ENCODE measurements at places on chromosomes 11 and 22. TPM values are rescaled to one million over a fixed set of nuclear protein-coding genes. Genes with fewer than 3 reads are reported as not detected.

The ISX gene
- total RNA-seq, result 187 TPM

GRCh38 chr11:85076535-85077330 is 550.4 kb downstream of the DLG2 start:
- no peak for DNase-seq
- H3K27me3 ChIP-seq, result no peaks in the 10 kb centered on the region
- no peak overlapping the region for H3K4me3 ChIP-seq
- H3K36me3 ChIP-seq, result no peaks in the 10 kb centered on the region

GRCh38 chr11:13280092-13280722 is 2.6 kb downstream of the BMAL1 start:
- DNase-seq, result no peak
- no peak overlapping the region for H3K27ac ChIP-seq
- H3K36me3 ChIP-seq, result no peaks in the 10 kb centered on the region
- no peaks in the 10 kb centered on the region for H3K27me3 ChIP-seq
- no peak overlapping the region for H3K4me3 ChIP-seq

DNA sequence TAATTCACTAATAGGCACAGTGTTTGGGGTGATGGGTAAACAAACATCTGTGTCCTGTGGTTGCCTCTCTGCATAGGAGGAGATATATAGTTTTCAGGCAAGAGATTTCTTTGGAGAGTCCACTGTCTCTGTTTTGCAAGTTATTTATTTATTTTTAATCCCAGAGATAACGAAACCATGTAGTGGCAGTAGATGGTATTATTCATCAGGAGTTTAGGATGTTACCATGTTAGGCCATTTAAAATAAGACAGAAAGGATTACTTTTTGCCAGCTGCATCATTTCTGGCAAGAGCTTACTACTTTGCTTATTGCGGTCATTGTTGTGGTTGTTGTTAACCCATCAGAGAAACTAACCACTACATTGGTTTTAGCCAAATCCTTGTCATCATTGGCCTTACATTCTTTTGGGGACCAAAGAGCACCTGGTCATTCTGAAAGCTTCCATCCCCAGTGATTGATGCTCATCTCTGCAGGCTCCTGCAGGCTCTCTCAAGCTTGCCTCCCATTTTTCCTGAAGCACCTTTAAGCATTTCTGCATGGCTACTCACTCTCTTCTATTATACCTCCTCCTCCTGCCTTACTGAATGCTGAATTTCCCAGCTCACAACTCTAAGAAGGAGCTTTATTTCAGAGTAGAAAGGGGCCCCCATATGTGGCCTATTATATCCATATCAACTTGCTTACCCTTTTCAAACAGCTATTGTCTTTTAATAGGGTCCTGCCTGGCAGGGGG is 84.4 kb downstream of the CSTPP1 start:
- no peak overlapping the region for H3K4me3 ChIP-seq
- H3K36me3 ChIP-seq, result no peaks in the 10 kb centered on the region
- H3K27ac ChIP-seq, result no peak overlapping the region
- no peak for DNase-seq
- no peaks in the 10 kb centered on the region for H3K4me1 ChIP-seq

GRCh38 chr22:32430352-32430751 is 18.3 kb upstream of the RTCB start:
- no peak for DNase-seq
- no peak overlapping the region for H3K27ac ChIP-seq
- no peak overlapping the region for H3K4me3 ChIP-seq
- no peaks in the 10 kb centered on the region for H3K27me3 ChIP-seq

The PHOX2A gene
- not detected for total RNA-seq

- H3K27ac ChIP-seq, result peak overlapping the region; percentile 46
- peaks cover 30% of the 10 kb centered on the region for H3K4me1 ChIP-seq
- no peak for DNase-seq
- H3K4me3 ChIP-seq, result no peak overlapping the region
Observed at GRCh38 chr22:32830473-32830872, 29.0 kb downstream of the TIMP3 start.

The GPR83 gene
- total RNA-seq, result 1.7 TPM
